ENCODE measurements at places on chromosomes 5 and 9.

DNA sequence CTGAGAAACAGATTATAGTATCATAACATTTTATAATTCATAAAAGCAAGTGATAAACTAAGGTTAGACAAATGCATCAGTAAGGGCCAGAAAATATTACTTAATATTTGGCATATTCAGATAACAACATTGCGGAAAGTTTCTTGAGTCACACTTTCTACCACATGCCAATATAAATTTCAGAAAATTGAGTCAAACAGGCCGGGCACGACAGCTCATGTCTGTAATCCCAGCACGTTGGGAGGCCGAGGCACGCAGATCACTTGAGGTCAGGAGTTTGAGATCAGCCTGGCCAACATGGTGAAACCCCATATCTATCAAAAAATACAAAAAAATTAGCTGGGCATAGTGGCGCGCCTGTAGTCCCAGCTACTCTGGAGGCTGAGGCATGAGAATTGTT, 47.1 kb downstream of the SLC38A9 start:
- DNase-seq, result no peak

DNA sequence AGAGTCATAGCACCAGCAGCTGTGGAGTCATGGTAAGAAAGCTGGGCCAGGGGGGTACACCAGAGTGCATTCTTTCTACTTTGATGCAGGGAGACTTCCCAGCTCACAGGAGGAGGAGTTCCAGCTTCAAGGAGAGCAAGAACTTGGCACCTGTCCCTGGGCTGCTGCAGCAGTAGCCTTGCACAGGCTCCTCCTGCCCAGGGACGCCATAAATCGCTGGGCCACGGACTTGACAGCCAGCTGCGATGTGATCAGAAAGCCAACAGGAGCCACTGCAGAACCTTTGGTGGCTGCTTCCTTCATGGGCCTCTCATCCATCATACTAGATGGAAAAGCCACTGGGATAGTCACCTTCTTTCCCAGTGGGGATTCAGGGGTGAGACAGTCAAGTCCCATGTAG, 234.7 kb downstream of the NMUR2 start:
- no peak for DNase-seq

- DNase-seq, result no peak
Measured at GRCh38 chr5:165631235-165631634, 2125.8 kb downstream of the MAT2B start.

- DNase-seq, result no peak
Measured at GRCh38 chr5:33195431-33196165, 245.2 kb upstream of the TARS1 start.

DNA sequence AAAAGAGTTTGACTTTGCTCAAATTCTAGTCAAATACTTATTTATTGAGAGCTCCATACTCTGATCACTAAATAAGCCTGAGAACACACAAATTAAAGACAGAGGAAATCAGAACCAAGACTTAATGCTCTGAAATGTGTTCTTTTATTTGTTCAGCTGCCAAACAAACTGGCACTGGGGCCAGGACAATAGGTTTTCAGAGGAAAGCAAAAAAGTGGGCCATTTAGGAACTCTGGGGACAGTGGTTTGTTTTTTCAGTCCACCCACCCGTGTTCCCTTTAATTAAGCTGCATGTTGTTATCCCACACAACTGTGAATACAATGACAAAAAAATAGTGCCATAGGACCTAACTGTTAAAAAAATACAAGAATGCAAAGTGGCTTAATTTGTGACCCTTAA, 95.4 kb upstream of the RETREG1 start:
- no peak for DNase-seq

GRCh38 chr9:12906646-12907045, 131.8 kb downstream of the LURAP1L start:
- no peak for DNase-seq

DNA sequence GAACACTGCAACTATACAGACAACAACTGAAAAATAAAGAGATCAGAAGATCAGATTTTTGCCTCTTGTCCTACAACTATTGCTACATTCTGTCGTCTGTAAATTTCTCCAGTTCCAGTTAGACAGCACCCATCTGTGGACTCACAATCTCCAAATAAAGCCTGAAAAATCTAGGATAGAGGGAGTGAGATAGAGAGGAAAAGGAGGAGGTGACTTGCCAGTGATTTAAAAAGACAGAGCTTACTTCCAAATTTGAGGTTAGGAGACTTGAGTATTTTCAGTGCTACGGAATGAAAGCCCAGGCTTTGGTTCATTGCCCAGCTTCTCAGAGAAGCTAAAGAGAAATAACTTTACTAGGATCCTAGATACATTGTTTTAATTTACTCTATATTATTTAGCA, 63.6 kb downstream of the PTCD2 start:
- DNase-seq, result no peak

Data from activated CD4-positive, alpha-beta T cell treated with anti-CD3 and anti-CD28 coated beads for 48 hours (primary cell).